K562 (cell line): ENCODE measurements at places on chromosomes 3 and 15. TPM values are rescaled to one million over a fixed set of nuclear protein-coding genes. Genes with fewer than 3 reads are reported as not detected.

The SLC9C1 gene
- not detected in 2 replicates for polyA plus RNA-seq

The FAM174B gene
- 1.3 and 2.7 TPM in 2 replicates for polyA plus RNA-seq

The SERINC4 gene
- 0.23 and 0.86 TPM in 2 replicates for polyA plus RNA-seq

- DNase-seq, result no peak
Measured at GRCh38 chr15:49900903-49901235, 218.2 kb downstream of the ATP8B4 start.

DNA sequence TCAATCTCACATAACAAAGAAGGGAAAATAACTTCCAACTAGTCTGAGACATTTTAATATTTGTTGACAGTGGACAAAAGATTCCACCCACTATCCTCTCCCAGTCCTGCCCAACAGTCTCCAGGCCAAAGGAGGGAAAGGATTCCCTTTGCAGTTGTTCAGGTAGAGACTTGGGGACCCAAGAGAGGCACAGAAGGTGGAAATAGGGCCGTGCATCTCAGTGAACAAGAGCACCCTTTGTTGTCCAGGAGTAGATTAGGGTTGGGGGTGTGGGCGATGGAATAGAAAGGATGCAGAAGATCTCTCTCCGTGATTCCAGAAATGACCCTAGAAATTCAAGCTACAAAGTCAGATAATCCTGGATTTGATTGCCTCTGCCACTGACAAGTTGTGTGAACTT lies 44.8 kb upstream of the TRA2B start:
- DNase-seq, result no peak

DNA sequence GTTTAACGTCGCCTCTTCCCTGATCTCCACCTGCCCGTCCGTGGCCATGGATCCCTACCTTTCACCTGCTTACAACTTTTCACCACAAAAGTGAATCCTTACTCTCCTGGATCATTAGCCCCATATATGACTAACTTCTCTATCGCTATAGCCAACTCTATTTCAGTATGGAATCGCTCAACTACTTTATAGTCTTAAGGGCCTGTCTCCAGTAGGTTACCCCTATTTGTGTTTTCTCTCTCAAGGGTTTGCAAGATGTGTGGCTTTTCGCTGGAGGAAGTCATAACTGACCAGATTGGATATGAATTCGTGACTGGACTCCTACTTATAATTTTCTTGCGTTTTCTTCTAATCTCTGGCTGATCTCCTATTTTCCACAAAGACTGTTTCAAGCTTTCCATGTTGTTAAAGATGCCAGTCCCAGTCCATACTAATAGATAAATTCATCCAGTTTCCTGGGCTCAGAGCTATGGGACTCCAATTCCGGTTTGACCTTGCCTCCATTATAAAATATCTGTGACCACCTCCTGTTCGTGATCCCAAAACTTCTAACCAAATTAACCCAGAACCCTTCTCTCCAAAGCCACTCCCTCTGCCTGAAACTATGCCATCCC lies 1.3 kb upstream of the STAG1 start:
- peak; percentile 34 for DNase-seq

DNA sequence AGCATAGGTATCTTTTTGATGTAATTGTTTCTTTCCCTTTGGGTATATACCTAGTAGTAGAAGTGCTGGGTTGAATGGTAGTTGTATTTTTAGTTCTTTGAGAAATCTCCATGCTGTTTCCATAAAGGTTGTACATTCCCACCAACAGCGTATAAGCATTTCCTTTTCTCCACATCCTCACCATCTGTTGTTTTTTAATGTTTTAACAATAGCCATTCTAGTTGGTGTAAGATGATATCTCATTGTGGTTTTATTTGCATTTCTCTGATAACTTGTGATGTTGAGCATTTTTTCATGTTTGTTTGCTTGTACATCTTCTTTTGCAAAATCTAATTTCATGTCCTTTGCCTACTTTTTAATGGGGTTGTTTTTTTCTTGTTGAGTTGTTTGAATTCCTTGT lies 80.0 kb upstream of the TMC3 start:
- DNase-seq, result no peak

DNA sequence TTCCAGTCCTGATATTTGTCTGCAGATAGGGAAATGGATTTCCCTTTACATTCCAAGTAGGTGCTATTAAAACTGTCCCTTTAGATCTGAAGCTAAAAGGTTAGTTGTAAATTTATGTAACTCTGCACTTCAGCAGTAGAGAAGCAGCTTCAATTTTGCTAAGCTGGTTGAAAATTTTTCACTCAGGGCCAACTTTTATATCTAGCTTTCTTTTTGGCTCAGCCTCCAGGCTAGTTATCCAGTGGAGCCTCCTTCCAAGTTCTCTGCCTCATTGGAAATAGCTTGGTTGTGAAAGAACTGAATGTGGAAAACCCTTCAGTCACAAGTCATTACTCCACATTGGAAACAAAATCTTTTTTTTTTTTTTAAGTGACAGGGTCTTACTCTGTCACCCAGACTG lies 8.2 kb upstream of the ZNF660 start:
- no peak for DNase-seq

DNA sequence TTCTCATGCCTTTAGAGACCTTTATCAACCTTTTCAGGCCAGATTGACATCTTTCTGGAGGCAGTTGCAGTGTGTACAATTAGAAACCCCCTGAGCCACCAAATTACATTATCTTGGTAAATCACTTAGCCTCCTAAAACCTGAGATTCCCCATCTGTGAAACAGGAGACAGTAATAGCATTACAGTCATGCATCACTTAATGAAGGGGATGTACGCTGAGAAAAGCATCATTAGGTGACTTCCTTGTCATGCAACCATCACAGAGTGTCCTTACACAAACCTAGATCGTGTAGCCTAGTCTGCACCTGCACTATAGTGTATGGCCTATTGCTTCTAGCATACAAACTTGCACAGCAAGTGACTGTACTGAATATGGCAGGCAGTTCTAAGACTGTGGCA lies 400.8 kb upstream of the CNTN3 start:
- DNase-seq, result no peak

- no peak for DNase-seq
Measured at GRCh38 chr15:87047203-87047965, 967.7 kb downstream of the AGBL1 start.

DNA sequence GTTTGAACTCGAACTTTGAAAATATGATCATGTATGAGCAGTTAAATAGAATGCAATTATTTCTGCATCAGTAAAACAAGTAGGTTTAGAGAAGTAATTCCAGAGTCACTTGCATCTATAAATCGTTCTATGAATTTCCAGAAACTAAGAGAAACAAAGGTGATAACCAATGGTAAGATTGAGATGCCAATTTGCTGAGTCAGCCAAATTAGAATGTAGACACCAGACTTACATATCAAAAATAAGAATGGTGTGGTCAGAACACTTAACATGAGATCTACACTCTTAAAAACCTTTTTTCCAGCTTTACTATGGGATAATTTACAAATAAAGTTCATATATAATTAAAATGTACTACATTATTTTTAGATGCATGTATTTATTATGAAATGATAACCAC lies 1435.9 kb downstream of the OTOL1 start:
- DNase-seq, result no peak

DNA sequence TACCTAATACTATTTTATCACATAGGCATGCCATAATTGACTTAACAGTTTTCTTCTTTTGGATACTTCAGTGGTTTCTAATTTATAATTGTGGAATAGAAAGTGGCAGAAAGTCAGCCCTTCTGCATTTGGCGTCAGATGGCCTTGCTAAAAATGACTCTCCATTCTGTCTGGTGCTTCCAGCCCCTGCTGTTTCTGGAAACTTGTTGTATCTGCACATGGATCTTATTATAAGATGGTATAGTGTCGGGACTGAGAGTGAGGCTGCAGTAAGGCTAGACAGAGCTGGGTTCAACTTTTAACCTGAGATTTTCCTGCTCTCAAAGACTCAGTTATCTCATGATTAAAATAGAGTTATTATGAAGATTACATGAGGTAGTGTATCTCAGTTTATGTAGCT lies 74.8 kb upstream of the WDR72 start:
- DNase-seq, result no peak

DNA sequence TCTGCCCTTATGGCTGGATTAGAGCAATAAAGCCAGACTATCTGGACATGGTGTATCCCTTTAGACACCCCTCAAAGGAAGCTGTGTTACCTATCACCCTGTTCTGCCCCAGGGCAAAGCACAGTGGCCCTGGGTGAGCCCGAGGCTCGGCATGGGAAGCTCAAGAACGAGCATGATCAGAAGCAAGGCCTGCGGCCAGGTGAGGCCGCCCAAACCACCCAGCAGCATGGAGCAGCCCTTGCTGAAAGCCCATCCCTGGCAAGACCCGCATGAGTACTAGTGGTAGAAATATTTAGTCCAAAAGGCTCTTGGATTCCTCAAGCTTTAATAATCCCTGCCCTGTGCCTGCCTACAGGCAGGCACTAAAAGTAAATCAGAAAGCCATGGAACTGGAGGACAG lies 261.1 kb downstream of the MEX3B start:
- no peak for DNase-seq

- DNase-seq, result no peak
Measured at GRCh38 chr15:72222393-72222792, 8.6 kb downstream of the PKM start.
